ENCODE measurements at places on chromosomes 2 and 18. TPM values are rescaled to one million over a fixed set of nuclear protein-coding genes. Genes with fewer than 3 reads are reported as not detected.

Gene LPIN1
- total RNA-seq, result 82.6 TPM

Gene CHRNG
- total RNA-seq, result not detected

Gene PROM2
- total RNA-seq, result 1.4 TPM

Gene ROCK2
- total RNA-seq, result 87.1 TPM

Gene RAPGEF4
- 12.8 TPM for total RNA-seq

Gene ALK
- 5.6 TPM for total RNA-seq

Gene LIMS4
- total RNA-seq, result 0.64 TPM

Gene C2orf72
- 0.16 TPM for total RNA-seq

GRCh38 chr2:153196378-153197058, 282.0 kb downstream of the RPRM start:
- no peak for DNase-seq
- H3K4me3 ChIP-seq, result no peak overlapping the region
- H3K27ac ChIP-seq, result no peak overlapping the region
- no peaks in the 10 kb centered on the region for H3K27me3 ChIP-seq
- no peaks in the 10 kb centered on the region for H3K4me1 ChIP-seq
- no peaks in the 10 kb centered on the region for H3K36me3 ChIP-seq

DNA sequence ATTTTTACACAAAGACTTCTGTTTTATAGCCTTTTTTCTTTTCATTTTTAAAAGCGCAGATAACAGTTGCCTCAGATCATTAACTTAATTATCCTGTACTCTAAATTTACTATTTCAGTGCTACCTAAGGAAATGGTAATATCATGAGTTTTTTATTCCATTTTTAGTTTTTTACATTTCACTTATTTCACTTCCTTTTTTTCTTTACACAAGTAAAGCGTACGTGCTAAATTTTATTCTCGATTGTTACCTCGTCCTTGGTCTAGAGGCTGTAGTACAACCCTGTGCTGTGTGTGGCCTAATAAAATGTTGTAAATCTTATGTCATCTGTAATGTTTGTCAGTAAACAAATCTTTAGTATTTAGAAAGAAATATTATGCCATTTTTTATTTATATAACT, 49.2 kb downstream of the CRIM1 start:
- no peak overlapping the region for H3K4me3 ChIP-seq
- H3K4me1 ChIP-seq, result peaks cover 6% of the 10 kb centered on the region
- H3K36me3 ChIP-seq, result no peaks in the 10 kb centered on the region

GRCh38 chr2:228444161-228444560, 262.7 kb upstream of the SPHKAP start:
- no peaks in the 10 kb centered on the region for H3K36me3 ChIP-seq
- DNase-seq, result no peak
- no peaks in the 10 kb centered on the region for H3K27me3 ChIP-seq
- no peaks in the 10 kb centered on the region for H3K4me1 ChIP-seq

DNA sequence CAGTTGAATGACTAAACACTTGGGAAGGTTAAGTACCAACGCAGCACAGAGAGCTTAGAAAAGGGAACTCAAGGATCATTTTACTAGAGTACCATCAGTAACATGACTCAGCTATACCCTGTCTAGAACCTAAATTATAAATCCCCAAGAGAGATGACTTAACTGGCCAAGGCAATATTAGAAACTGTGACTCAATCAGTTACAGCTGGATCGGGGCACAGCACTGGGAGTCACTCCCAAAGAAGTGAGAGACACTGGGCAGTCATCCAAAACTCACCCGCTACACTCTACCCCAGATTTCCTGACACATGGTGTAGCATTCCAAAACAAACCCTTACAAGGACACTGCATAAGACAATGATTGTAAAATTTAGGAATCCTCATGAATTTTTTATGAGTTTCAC, 17.7 kb downstream of the IWS1 start:
- no peak for DNase-seq
- no peaks in the 10 kb centered on the region for H3K36me3 ChIP-seq
- H3K27ac ChIP-seq, result peak overlapping the region; percentile 29
- no peak overlapping the region for H3K4me3 ChIP-seq
- H3K27me3 ChIP-seq, result no peaks in the 10 kb centered on the region

- no peaks in the 10 kb centered on the region for H3K27me3 ChIP-seq
- DNase-seq, result no peak
- no peaks in the 10 kb centered on the region for H3K4me1 ChIP-seq
These were observed 55.9 kb downstream of the KCTD18 start for GRCh38 chr2:200453853-200454534.

DNA sequence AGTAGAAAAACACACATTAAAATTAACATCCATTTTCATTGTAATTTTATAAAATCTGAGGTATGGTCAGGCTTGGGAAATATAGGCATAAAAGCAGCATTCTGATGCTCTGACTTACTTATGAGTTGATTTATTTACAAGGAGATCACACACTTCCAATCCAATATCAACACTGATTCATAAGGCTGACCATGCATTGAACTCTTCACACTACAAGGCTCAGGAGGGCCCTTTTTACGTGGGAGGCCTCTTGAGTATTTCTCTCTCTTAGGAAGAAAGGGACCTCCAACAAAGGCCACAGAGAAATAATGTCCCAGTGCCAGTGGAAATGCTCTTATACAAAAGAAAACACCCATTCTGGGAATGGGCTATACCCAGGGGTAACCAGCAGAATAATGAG, 222.8 kb downstream of the NAPG start:
- no peak overlapping the region for H3K4me3 ChIP-seq
- H3K4me1 ChIP-seq, result no peaks in the 10 kb centered on the region
- H3K27me3 ChIP-seq, result no peaks in the 10 kb centered on the region
- H3K36me3 ChIP-seq, result no peaks in the 10 kb centered on the region
- DNase-seq, result no peak

GRCh38 chr2:104504331-104505073, 349.4 kb upstream of the POU3F3 start:
- no peaks in the 10 kb centered on the region for H3K27me3 ChIP-seq
- no peak overlapping the region for H3K4me3 ChIP-seq
- no peak for DNase-seq
- no peaks in the 10 kb centered on the region for H3K36me3 ChIP-seq
- H3K4me1 ChIP-seq, result no peaks in the 10 kb centered on the region
- no peak overlapping the region for H3K27ac ChIP-seq

GRCh38 chr2:160175169-160176134, 24.6 kb downstream of the ITGB6 start:
- H3K4me3 ChIP-seq, result no peak overlapping the region
- no peak for DNase-seq
- no peak overlapping the region for H3K27ac ChIP-seq
- H3K27me3 ChIP-seq, result no peaks in the 10 kb centered on the region

GRCh38 chr2:29894822-29895614, 26.4 kb downstream of the ALK start:
- no peak for DNase-seq
- no peaks in the 10 kb centered on the region for H3K4me1 ChIP-seq
- H3K27me3 ChIP-seq, result no peaks in the 10 kb centered on the region
- no peak overlapping the region for H3K4me3 ChIP-seq

GRCh38 chr2:12636837-12637581, 79.7 kb upstream of the TRIB2 start:
- no peak for DNase-seq
- H3K4me1 ChIP-seq, result no peaks in the 10 kb centered on the region
- no peak overlapping the region for H3K27ac ChIP-seq
- H3K4me3 ChIP-seq, result no peak overlapping the region
- no peaks in the 10 kb centered on the region for H3K36me3 ChIP-seq

Measured in breast epithelium (tissue), 4 donors.